Right renal pelvis (tissue), 4 donors: ENCODE measurements at places on chromosomes 6 and 20.

GRCh38 chr20:53576195-53576580 lies 17.5 kb downstream of the ZNF217 start:
- DNase-seq = no peak

GRCh38 chr20:55586610-55587009 lies 418.7 kb downstream of the CBLN4 start:
- DNase-seq = no peak

- no peak for DNase-seq
Measured at GRCh38 chr20:37284691-37285161, 4.7 kb upstream of the MANBAL start.

DNA sequence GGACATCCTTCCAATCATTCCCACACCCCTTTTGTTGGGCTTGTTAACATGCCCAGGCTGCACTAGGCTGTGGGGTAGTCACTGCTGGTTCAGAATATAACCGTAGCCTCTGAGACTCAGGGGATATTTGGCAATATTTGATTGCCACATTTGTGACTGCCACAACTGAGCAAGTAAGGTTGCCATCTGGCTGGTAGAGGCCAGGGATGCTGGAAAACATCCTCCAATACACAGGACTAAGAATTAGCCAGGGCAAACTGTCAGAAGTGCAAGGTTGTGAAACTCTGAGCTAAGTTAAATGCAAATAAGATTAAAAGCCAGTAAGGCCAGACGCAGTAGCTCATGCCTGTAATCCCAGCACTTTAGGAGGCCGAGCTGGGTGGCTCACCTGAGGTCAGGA lies 112.0 kb downstream of the ZMYND8 start:
- no peak for DNase-seq
